Muscle of leg (tissue), 16 donors: ENCODE measurements at places on chromosomes 6 and 20. TPM values are rescaled to one million over a fixed set of nuclear protein-coding genes. Genes with fewer than 3 reads are reported as not detected.

DNA sequence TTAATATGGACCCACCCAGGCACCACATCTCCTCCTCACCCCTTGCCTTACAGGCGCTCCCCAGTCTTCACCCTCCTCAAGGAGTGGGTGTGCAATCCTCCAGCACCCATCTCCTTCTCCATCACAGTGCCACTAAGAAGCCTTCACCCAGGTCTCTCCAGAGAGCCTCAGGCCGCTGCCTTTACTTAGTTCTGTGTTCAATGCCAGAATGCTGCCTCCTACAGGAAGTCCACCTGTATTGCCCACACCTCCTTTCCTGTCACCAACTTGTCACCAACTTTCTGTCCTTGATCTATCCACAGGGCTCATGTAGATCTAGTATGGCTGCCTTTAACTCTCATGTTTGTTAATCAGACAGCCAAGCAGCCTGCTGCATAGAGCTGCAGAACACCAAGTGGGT, 586 bp upstream of the LST1 start:
- H3K36me3 ChIP-seq, result no peaks in the 10 kb centered on the region
- H3K27me3 ChIP-seq, result peaks cover 11% of the 10 kb centered on the region
- H3K27ac ChIP-seq, result no peak overlapping the region
- no peak for DNase-seq
- peaks cover 27% of the 10 kb centered on the region for H3K4me1 ChIP-seq

- no peaks in the 10 kb centered on the region for H3K27me3 ChIP-seq
- no peak for DNase-seq
- H3K4me1 ChIP-seq, result no peaks in the 10 kb centered on the region
- H3K4me3 ChIP-seq, result no peak overlapping the region
Measured at GRCh38 chr6:116072368-116072767, 11.7 kb upstream of the FRK start.

NCOA3 gene
- total RNA-seq, result 19.1 TPM

DNA sequence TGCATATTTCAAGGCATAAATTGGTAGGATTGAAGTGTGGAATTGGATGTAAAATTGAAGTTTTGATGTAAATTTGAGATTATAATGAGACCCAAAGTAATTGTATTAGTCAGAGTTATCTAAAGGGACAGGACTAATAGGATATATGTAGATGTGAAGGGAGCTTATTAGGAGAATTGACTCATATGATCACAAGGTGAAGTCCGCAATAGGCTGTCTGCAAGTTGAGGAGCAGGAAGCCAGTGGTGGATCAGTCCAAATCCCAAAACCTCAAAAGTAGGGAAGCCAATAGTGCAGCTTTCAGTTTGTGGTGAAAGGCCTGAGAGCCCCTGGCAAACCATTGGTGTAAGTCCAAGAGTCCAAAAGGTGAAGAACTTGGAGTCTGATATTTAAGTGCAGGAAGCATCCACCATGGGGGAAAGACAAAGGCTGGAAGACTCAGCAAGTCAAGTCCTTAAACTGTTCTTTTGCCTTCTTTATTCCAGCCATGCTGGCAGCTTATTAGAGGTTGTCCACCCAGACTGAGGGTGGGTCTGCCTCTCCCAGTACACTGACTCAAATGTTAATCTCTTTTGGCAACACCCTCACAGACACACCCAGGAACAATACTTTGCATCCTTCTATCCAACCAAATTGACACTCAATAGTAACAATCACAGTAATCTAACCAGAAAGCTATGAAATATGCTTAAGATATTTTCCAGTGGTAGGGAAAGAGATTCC, 442.6 kb upstream of the PTCHD4 start:
- no peaks in the 10 kb centered on the region for H3K36me3 ChIP-seq
- no peak overlapping the region for H3K27ac ChIP-seq
- no peak for DNase-seq
- no peaks in the 10 kb centered on the region for H3K27me3 ChIP-seq
- H3K4me1 ChIP-seq, result no peaks in the 10 kb centered on the region

DNA sequence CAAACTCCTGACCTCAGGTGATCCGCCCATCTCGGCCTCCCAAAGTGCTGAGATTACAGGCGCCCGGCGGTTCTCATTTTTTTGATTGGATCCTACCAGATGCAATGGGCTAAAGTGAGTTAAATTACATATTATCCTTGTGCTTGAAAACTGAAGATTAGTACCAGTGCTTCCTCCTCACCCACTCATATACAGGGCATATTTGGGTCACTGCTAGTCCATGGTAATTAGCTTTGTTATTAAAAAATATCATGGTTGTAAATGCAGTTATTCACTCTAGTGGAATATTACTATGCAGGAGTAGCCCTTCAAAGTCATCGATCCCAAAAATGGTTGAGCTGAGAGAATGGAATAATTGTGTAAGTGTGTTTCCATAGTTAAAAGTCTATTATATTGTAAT, 26.5 kb downstream of the ZNF292 start:
- H3K27me3 ChIP-seq, result no peaks in the 10 kb centered on the region
- peaks cover 12% of the 10 kb centered on the region for H3K36me3 ChIP-seq
- H3K4me1 ChIP-seq, result no peaks in the 10 kb centered on the region
- DNase-seq, result no peak

FYN gene
- 97.1 TPM for total RNA-seq

MMP24 gene
- total RNA-seq, result 0.27 TPM

DNA sequence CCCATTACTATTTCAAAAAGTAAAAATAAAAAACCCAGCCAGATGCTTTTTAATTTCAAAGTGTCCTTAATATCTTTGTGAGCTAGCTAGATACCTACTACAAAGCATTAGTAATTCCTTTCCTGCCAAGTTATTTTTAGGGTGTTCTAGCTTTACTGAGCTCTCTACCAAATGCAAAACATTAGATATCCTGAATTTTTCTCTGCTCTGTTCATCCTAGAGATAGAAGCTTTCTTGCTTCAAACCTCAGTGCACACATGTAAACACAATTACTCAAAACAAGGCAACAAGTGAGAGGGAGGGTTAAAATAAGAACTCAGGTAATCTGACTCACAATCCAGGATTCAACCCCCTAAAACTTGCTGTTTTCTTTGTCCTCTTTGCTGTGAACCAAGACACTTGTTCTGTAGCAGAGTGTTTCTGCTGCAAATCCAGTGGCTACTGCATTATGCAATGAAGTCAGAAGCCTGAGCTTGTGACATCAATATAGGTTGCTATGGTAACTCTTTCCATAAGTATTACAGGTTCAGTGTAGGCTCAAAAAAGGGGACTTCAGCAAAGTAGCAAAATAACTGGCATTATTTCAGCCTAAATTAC, 72.6 kb upstream of the STXBP5 start:
- H3K27ac ChIP-seq, result no peak overlapping the region
- H3K4me1 ChIP-seq, result no peaks in the 10 kb centered on the region
- DNase-seq, result peak; percentile 12
- H3K27me3 ChIP-seq, result no peaks in the 10 kb centered on the region

DNA sequence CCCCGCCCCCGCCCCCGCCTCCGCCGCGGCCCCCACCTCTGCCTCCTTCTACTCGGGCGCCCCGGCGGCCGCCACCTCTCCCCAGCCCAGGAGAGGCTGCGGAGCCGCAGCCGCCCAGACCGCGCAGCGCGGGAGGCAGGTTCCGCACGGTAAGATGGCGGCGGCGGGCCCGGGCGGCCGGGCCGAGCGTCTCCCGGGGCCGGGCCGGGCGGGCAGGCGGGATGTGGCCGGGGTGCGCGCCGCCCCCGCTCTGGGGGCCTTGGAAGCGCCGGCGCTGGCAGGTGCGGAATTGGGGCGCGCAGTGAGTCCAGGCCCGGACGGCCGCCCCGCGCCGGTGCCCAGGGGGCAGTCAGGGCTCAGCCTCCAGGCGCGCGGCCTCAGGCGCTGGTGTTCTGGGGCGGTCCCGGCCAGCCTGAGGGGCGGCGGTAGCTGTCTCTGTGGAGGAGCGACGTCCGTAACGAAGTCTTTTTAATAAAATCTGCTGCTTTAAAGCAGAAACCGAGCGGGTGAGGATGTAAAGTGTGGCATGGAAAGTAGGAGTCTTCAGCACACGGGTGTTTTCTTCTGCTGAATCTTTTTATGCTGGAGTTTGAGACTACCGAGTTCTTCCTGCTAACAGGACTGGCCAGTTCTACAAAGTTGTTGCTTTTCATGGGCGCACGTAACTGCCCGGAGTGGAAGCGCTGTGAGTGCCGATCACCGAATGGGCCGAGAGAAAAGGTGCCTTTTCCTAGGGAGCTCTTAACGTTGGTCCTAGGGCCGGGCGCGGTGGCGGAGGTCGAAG, at the start of gene GID8:
Gene GID8, plus strand, starts transcription at position 43 of the 784 bp plus-strand sequence. CDS start 3,356 bp downstream, outside the sequence.
- peak within 1 kb of the TSS; percentile 99 for H3K4me3 ChIP-seq
- peaks cover 25% of the 10 kb centered on the region for H3K4me1 ChIP-seq
- DNase-seq, result peak; percentile 65
- no peaks in the 10 kb centered on the region for H3K27me3 ChIP-seq

- H3K27ac ChIP-seq, result no peak overlapping the region
- no peak for DNase-seq
- H3K27me3 ChIP-seq, result no peaks in the 10 kb centered on the region
Measured at GRCh38 chr6:149354009-149354408, 36.5 kb downstream of the TAB2 start.

GLP1R gene
- under 0.01 TPM for total RNA-seq

- H3K4me1 ChIP-seq, result peaks cover 30% of the 10 kb centered on the region
- H3K36me3 ChIP-seq, result no peaks in the 10 kb centered on the region
- no peaks in the 10 kb centered on the region for H3K27me3 ChIP-seq
- no peak for DNase-seq
- H3K27ac ChIP-seq, result peak overlapping the region; percentile 84
Measured at GRCh38 chr6:151001387-151002056, 136.0 kb downstream of the MTHFD1L start.

- H3K4me3 ChIP-seq, result no peak overlapping the region
- no peaks in the 10 kb centered on the region for H3K36me3 ChIP-seq
- no peaks in the 10 kb centered on the region for H3K27me3 ChIP-seq
- no peak overlapping the region for H3K27ac ChIP-seq
Measured at GRCh38 chr6:22141241-22141745, 155.5 kb downstream of the PRL start.

DNA sequence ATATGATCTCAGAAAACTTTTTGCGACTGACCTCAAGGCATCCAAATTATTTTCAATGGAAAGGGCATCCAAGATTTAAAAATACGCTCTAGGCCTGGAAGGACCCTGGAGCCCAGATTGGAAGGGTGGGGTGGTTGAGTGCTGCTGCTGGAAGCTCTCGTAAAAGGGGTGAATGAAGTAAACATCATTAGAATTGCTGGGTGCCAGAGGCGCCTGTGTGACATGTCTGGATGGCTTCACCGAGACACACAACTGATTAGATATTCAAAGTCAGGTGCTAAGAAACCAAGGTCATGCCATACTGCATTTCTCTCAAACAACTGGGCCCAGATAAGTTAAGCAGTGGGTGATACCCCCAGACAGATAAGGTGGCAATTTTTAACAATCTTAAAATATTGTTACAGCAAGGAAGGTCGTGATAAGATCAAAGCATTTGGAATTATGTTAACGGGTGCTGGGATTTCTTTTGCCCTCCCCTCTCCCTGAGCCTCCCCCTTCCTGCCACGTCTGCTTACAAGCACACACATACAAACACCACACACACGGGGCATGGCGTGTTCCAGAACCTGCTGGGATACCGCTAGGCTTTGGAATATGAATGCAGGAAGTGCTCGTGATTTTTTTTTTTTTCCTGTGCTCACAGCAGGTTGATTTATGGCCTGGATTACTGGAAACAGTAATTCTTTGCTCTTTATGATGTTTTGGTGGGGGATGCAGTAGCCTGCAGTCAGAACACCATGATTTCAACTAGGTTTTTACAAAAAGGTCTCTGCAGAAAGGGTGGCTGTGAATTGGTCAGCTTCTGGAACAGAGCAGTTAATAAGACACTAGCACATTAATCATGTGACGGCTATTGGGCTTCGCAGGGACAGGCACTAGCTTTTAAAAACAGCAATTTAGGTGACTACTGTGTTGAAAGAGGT, 551.2 kb downstream of the QKI start:
- peaks cover 3% of the 10 kb centered on the region for H3K4me1 ChIP-seq
- peak; percentile 65 for DNase-seq
- H3K27ac ChIP-seq, result peak overlapping the region; percentile 43
- H3K4me3 ChIP-seq, result no peak overlapping the region
- no peaks in the 10 kb centered on the region for H3K36me3 ChIP-seq
- no peaks in the 10 kb centered on the region for H3K27me3 ChIP-seq

TAF4 gene
- 5.1 TPM for total RNA-seq

ZC2HC1B gene
- total RNA-seq, result 0.53 TPM

DNA sequence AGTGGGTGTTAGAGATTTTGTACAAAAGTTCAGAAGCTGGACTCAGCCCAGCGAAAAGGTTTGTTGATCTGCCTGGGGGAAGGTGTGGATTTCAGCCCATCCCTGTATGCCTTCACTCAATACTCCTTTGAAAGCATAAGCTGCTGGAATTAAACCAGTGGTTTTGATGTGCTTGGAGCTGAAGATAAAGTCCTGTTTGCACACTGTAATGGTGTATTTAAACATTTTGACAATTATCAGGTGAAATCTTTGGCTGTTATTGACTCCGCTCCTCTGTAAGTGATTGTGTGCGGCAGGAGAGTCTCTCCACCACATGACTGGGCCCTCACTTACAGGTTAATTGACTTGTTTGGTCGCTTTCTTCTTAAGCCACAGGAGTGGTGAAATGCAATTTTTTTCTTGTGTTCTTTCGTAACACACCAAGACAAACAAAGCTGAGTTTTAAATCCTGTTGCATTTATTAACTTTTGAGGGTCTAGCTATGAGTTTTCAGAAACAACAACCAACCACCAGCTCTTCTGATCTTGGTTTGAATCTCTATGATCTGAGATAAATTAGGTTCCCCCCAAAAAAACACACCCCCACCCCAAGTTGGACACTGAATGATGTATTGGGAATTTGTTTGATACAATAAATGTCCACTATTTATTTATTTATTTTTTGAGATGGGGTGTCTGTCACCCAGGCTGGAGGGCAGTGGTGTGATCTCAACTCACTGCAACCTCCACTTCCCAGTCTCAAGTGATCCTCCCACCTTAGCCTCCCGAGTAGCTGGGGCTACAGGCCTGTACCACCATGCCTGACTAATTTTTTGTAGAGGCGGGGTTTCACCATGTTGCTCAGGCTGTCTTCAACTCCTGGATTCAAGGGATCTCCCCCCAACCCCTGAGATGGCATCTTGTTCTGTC, 46.3 kb upstream of the NCOA3 start:
- H3K27me3 ChIP-seq, result no peaks in the 10 kb centered on the region
- no peaks in the 10 kb centered on the region for H3K36me3 ChIP-seq
- no peak overlapping the region for H3K4me3 ChIP-seq
- no peak overlapping the region for H3K27ac ChIP-seq

DNA sequence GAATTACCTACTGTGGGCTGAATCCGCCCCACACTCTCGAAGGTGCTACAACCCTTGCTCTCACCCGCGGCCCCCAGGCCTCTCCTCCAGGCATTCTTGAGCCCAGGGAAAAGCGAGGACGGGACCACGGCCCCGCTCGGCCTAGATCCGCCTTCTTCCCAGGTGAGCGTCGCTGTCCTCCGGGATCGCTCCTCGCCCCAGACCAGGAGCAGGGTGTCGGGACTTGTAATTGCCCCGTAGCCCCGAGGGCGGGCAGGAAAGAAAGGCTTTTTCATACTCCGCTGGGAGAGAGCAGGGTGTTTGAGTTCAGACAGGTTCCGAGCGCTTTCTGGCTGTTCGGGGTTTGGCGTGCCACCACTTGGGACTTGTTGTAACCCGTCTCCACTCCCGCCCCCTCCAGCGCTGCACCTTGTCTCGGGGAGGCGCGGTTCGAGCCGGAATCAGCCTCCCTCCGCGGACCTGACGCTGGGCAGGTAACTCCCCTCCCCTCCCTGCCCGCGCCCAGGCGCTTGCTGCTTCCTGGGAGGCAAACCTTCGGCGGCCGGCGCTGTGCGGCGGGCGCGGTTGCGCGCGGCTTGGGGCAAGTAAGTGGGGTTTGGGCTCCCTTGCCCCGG, at the start of gene FAM83B:
Gene FAM83B, plus strand, starts transcription at position 529 of the 614 bp plus-strand sequence. CDS start 23,476 bp downstream, outside the sequence.
- H3K27ac ChIP-seq, result no peak within 1 kb of the TSS
- no peaks in the 10 kb centered on the region for H3K36me3 ChIP-seq
- H3K27me3 ChIP-seq, result peaks cover 26% of the 10 kb centered on the region

- H3K27me3 ChIP-seq, result no peaks in the 10 kb centered on the region
- peaks cover 35% of the 10 kb centered on the region for H3K4me1 ChIP-seq
- H3K4me3 ChIP-seq, result no peak overlapping the region
- H3K27ac ChIP-seq, result no peak overlapping the region
- no peaks in the 10 kb centered on the region for H3K36me3 ChIP-seq
Measured at GRCh38 chr6:33758815-33759216, 12.1 kb upstream of the IP6K3 start.
